ENCODE measurements at places on chromosomes 7 and 10.

- no peak for DNase-seq
These were observed 53.0 kb downstream of the GRID1 start for GRCh38 chr10:86313621-86314041.

DNA sequence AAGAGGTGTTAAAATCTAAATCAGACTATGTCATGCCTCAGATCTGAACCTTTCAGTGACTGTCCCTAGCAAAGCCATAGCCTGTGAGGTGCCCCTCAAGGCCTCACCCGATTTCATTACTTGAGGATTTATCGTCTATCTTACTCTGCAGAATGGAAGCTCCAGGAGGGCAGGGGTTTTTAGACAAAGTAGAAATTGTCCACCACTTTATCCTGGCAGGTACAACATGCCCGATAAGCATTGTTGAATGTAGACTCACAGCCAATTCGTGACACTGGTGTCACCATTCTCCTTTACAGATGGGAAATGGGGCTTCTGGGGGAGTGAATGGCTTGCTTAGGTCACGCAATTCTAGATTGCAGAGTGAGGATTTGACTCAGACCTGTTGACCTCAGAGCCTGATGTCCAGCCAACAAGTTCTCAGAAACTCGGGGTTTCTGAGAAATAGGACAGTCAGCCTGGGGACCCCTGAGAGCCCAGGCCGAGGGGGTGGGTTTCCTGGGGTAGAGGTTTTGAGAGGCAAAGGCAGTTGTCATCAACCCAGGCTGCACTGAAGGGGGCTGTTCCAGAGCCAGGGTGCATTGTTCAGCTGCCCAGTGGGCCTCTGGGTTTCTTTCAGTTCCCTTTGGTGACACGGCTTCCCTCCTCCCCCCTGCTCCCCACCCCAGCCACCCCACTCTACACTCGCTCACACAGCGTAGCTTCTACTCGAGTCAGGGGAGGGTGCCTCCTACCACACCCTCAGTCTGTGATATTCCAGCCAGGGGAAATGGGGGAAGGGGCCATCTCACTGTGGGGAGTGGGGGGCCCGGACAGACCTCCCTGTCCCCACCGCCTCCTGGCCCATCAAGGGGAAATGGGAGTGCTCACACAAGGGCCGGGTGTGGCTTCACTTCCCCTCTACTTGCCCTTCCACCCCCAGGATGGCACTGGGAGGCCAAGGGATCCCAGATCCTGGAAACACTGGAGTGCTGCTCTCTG lies 3.1 kb upstream of the IRF5 start:
- DNase-seq, result no peak

- DNase-seq, result no peak
These were observed 2.2 kb downstream of the PLPP4 start for GRCh38 chr10:120459185-120459584.

DNA sequence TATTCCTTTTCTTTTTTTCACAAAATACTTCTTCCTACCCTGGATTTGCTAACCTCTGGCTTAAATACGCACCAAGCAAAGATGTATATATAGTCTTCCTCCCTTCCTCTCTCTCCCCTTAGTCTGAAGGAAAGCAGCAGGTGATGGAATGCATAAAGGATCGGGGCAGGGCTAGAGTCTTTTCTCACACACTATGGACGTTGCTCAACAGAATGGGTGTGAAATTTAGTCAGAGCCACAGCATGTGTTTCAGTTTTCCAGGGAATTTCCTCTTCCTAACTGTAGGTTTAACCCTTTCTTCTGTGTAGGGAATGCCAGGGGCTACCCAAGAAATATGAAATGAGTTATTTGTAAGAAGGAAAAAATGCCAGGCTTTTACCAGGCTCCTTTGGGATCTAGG lies 71.4 kb upstream of the NFKB2 start:
- DNase-seq, result peak; percentile 58

DNA sequence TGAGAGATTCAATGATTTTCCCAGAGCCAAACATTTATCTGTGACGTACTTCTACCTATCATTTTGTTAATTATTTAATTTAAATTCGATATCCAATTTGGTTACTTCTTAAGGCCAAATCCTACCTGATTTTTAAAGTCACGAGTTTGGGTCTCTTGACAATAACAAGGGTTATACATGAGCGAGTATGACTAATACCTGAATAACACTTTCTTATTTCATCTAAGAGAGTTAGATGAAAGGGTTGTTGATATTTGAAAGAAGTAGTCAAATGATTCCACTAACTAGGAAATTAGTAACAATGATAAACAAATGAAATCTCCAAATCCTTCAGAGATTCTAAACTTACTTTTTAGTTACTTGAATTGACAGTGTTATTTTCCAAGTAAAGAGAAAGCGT lies 1086.9 kb downstream of the XPNPEP1 start:
- DNase-seq, result no peak

GRCh38 chr10:131889755-131890154 lies 11.1 kb upstream of the PPP2R2D start:
- no peak for DNase-seq

- DNase-seq, result peak; percentile 21
These were observed 72.3 kb upstream of the LEP start for GRCh38 chr7:128168667-128169210.

DNA sequence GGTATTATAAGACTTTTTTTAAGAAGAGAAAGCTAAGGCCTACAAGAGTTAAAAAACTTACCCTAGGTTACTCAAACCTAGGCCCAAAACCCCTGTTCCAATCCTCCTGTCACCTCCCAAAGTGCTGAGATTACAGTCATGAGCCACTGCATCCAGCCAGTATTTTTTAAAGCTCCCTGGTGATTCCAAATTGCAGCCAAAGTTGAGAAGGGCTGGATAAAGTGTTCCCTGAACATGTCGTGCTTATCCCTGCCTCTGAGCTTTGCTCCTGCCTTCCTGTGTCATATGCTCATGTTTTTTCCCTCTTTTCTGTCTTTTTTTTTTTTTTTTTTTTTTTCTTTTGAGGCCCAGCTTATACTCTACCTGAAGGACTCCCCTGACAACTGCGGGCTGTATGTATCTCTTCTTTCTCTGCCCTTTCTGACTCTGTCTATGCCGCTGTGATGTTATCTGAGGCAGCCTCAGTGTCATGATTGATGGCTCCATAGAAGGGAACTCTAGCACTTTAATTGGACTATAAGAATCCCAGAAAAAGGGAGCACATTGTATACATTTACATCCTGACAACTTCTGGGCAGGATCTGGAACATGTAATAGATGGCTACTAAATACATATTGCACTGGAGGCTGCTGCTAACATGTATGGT lies 8.0 kb downstream of the AKR1B10 start:
- no peak for DNase-seq

GRCh38 chr7:80183351-80183750 lies 48.7 kb downstream of the GNAI1 start:
- DNase-seq, result no peak

GRCh38 chr7:155509359-155509724 lies 37.0 kb downstream of the CNPY1 start:
- DNase-seq, result no peak

GRCh38 chr7:33278095-33278494 lies 148.7 kb downstream of the BBS9 start:
- DNase-seq, result no peak

DNA sequence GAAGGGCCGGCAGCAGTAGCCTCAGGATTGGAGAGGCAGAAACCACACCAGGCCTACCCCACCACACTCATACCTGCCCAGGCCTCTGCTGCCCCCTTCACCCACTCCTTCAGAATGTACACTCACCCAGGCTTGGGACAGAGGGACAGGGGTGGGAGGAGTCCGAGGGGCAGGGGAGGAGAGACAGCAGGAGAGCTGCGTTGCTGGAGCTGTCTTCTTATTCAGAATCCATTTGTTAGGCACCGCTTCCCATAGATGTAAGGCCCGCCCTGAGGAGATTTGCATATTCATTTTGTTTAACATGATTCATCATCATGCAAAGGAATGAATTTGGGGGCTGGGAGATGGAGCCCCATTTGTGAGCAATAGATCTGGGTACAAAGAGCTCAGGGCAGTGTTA lies 156.7 kb downstream of the CDH23 start:
- DNase-seq, result no peak

DNA sequence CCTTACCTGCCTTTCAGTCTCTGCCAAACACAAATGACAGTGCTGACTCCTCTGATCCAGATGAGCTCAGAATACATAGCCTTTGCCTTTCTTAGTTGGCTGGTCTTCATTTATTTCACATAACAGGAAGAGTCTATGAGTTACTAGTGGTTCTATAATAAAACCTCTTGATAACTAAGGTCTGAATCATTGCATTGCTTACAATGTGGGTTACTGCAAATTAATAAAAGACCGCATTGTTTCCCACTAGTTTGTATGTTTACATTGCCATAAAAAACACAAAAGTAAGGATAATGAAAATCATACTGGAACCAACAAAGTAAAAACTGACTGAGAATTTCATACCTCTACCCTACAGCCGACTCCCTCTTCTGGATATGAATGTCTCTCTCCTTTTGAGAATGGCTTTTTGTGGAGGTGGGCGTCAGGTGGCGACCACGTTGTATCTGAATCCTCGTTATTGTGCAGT lies 62.0 kb upstream of the AKR1E2 start:
- DNase-seq, result peak; percentile 78

All from fibroblast of skin of scalp (primary cell).